Activated CD8-positive, alpha-beta memory T cell treated with anti-CD3 and anti-CD28 coated beads, Interleukin-2, amount 10 ng/mL, durations not matched to agents 7 days and 5 days (primary cell): ENCODE measurements at places on chromosomes 11 and 22. TPM values are rescaled to one million over a fixed set of nuclear protein-coding genes. Genes with fewer than 3 reads are reported as not detected.
A peak's percentile ranks its signal among the peaks of the same experiment; 100 is the strongest.

The LIMK2 gene
- total RNA-seq: 47.3 TPM

The MS4A3 gene
- total RNA-seq: not detected

The CABP7 gene
- total RNA-seq: not detected

The CREBZF gene
- 72.3 TPM for total RNA-seq

The PEX16 gene
- total RNA-seq: 45.9 TPM

The CARD18 gene
- not detected for total RNA-seq

The TRIM51 gene
- total RNA-seq: not detected

The OR52I2 gene
- not detected for total RNA-seq

The CACNA1I gene
- 1.8 TPM for total RNA-seq

The MMP7 gene
- total RNA-seq: not detected

The OSM gene
- total RNA-seq: 122 TPM

The ATL3 gene
- 31.9 TPM for total RNA-seq

The P2RX6 gene
- total RNA-seq: 0.42 TPM

The CD248 gene
- total RNA-seq: 16.8 TPM

DNA sequence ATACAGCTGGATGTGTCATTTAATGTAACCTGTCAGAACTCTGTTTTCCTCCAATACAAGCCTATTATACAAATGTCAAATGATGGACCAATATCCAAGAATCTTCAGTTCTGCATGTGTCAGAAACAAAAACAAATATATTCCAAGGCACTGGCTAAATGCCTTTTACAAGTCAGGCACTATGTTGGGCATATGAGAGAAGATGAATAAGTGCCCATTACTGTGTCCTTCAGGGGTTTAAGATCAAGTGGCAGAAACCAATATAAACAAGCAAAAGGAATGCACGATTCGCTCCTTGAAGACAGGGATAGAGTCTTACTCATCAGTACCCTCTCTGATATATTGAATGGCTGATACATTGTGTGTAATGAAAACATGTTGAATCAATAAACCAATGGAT is 254.4 kb downstream of the TTC28 start:
- H3K4me1 ChIP-seq: no peaks in the 10 kb centered on the region
- H3K27me3 ChIP-seq: peaks cover 15% of the 10 kb centered on the region
- H3K36me3 ChIP-seq: no peaks in the 10 kb centered on the region
- no peak overlapping the region for H3K4me3 ChIP-seq

DNA sequence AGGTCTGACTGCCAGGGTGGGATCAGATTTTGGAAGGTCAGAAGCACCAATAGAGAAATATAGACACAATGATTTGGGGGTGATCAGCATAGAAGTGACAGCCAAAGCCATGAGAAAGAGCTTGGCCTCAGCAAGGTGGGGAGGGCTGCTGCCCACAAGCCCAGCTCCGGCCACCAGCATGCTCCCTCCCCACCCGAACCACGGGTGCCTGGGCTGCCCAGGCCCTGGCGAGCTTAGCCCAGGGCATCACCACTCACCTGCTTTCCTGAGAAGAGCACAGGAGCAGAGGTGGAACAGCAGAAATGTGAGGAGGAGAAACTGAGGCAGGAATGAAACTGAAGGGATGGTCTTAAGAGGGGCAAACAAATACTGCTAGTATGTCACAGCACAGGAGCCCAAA is 48.8 kb downstream of the LRFN4 start:
- H3K4me1 ChIP-seq: no peaks in the 10 kb centered on the region
- no peaks in the 10 kb centered on the region for H3K27me3 ChIP-seq
- no peaks in the 10 kb centered on the region for H3K36me3 ChIP-seq
- H3K4me3 ChIP-seq: no peak overlapping the region
- DNase-seq: no peak
- no peak overlapping the region for H3K27ac ChIP-seq

GRCh38 chr22:50581031-50581949 is 1.4 kb downstream of the CHKB start:
- H3K27ac ChIP-seq: peak overlapping the region; percentile 86
- DNase-seq: no peak
- peaks cover 15% of the 10 kb centered on the region for H3K36me3 ChIP-seq
- H3K4me3 ChIP-seq: peak overlapping the region; percentile 89
- no peaks in the 10 kb centered on the region for H3K27me3 ChIP-seq

GRCh38 chr22:46143491-46144147 is 6.7 kb upstream of the PPARA start:
- peaks cover 27% of the 10 kb centered on the region for H3K27me3 ChIP-seq
- no peaks in the 10 kb centered on the region for H3K36me3 ChIP-seq
- DNase-seq: no peak
- no peak overlapping the region for H3K4me3 ChIP-seq
- H3K27ac ChIP-seq: no peak overlapping the region
- peaks cover 5% of the 10 kb centered on the region for H3K4me1 ChIP-seq

GRCh38 chr22:40385036-40385782 is 14.8 kb downstream of the SGSM3 start:
- H3K4me1 ChIP-seq: peaks cover 25% of the 10 kb centered on the region
- peak; percentile 50 for DNase-seq
- H3K27me3 ChIP-seq: no peaks in the 10 kb centered on the region
- peak overlapping the region; percentile 74 for H3K4me3 ChIP-seq
- peak overlapping the region; percentile 88 for H3K27ac ChIP-seq

DNA sequence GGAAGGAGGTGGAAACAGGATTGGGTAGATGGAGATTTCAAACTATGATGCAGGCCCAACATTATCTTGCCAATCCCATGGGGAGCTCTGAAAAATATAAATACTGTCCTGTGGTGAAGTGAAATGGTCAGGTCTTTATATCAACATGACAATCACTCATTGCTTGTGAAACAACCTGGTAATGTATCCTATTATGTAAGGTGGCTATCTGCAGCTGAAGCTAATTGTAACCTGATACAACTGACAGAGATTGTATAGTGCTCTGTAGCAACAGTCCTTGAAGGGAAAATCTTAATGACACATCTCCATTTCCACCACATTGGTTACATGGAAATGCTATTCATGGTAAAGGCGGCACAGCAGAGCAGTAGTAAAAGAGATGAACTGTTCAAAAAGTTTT is 20.7 kb upstream of the CHORDC1 start:
- H3K36me3 ChIP-seq: no peaks in the 10 kb centered on the region
- no peak for DNase-seq
- no peaks in the 10 kb centered on the region for H3K4me1 ChIP-seq
- no peak overlapping the region for H3K27ac ChIP-seq

DNA sequence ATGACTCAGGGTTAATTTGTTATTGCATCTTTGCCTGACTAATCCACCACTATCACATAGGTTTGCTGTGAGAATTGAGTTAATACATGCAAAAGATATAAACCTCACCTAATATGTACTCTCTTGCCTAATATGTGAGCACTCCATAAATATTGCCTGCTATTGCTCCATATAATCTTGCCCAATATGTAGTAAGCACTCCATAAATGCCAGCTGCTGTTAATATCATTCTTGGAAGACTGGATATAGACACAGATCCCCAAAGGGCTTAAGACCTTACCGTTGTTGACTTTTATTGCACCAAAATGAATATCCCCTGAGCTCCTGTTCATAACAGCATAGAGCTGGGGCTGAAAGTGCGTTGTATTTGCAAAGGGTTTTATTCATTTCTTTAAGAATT is 27.0 kb upstream of the LRRC55 start:
- H3K27ac ChIP-seq: no peak overlapping the region
- H3K4me3 ChIP-seq: no peak overlapping the region
- no peaks in the 10 kb centered on the region for H3K4me1 ChIP-seq
- H3K27me3 ChIP-seq: peaks cover 9% of the 10 kb centered on the region

DNA sequence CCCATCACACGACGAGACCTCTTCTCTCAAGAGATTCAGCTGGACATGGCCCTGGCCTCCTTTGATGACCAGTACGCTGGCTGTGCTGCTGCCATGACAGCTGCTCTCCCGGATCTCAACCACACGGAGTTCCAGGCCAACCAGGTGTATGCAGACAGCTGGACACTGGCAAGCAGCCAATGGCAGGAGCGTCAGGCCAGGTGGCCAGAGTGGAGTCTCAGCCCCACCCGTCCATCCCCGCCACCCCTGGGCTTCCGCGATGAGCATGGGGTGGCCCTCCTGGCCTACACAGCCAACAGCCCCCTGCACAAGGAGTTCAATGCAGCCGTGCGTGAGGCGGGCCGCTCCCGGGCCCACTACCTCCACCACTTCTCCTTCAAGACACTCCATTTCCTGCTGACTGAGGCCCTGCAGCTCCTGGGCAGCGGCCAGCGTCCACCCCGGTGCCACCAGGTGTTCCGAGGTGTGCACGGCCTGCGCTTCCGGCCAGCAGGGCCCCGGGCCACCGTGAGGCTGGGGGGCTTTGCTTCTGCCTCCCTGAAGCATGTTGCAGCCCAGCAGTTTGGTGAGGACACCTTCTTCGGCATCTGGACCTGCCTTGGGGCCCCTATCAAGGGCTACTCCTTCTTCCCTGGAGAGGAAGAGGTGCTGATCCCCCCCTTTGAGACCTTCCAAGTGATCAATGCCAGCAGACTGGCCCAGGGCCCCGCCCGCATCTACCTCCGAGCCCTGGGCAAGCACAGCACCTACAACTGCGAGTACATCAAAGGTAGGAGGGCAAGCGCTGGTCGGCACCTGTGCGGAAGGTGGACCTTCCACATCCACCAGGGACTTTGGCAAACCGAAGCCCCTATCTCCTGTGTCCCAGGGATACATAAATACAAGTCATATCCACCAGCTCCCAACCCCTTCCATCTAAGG is 11.3 kb downstream of the CHRNA10 start:
- H3K27ac ChIP-seq: no peak overlapping the region
- peaks cover 20% of the 10 kb centered on the region for H3K27me3 ChIP-seq
- H3K4me3 ChIP-seq: no peak overlapping the region
- no peaks in the 10 kb centered on the region for H3K4me1 ChIP-seq
- H3K36me3 ChIP-seq: no peaks in the 10 kb centered on the region
- DNase-seq: no peak

DNA sequence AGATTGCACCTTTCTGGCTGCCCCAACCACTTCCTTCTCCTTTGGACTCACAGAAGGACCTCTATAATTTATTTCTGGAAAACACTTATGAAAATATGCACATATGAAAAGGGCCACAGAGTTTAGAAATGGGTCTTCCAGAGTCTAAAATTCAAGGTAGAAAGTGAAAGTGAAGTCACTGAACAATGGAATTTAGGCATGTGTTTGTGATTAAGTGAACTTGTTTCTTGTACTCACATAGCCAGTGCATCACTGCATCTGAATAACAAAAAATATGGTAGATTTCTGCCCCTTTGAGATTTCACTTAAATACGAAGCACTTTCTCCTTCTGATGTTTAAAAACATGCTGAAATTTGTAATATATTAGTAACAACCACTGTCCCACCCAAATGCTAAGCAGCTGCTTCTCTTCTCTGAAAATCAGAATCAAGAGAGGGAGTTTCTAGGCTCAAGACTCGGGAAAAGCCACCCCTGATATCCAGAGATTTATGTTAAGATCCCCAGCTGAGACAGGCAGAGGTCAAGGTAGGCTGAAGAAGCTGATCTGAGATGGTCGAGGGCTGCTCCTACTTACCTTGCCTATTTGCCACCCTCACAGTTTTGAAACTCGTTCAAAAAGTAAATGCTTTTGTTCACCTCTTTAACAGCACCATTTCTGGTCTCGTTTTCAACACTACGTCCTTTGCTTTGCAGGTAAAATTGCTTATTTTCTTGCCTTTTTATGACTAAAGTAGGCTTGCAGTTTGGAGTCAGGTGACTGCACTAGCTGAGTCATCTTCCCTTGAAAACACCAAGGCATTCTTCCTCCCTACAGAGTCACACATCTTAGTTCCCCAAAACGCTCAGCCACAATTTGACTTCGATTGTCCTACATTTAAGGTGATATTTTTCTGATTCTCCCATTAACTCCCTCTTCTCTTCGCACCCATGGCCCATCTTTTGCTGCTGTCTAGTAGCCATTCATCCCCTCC is at the start of gene XKR3:
Gene XKR3, minus strand, starts transcription at position 696 of the 972 bp plus-strand sequence. CDS start 17,338 bp downstream, outside the sequence.
- no peaks in the 10 kb centered on the region for H3K36me3 ChIP-seq
- peaks cover 16% of the 10 kb centered on the region for H3K4me1 ChIP-seq
- peak within 1 kb of the TSS; percentile 37 for H3K27ac ChIP-seq
- H3K27me3 ChIP-seq: peaks cover 7% of the 10 kb centered on the region
- DNase-seq: no peak

GRCh38 chr11:78961937-78962701 is 387.5 kb upstream of the NARS2 start:
- H3K4me3 ChIP-seq: no peak overlapping the region
- H3K27ac ChIP-seq: no peak overlapping the region
- no peaks in the 10 kb centered on the region for H3K36me3 ChIP-seq
- no peak for DNase-seq
- peaks cover 34% of the 10 kb centered on the region for H3K27me3 ChIP-seq

GRCh38 chr11:62909107-62909894 is 11.9 kb downstream of the CHRM1 start:
- peaks cover 22% of the 10 kb centered on the region for H3K27me3 ChIP-seq
- H3K4me3 ChIP-seq: no peak overlapping the region
- H3K4me1 ChIP-seq: peaks cover 16% of the 10 kb centered on the region
- DNase-seq: no peak
- no peaks in the 10 kb centered on the region for H3K36me3 ChIP-seq
- no peak overlapping the region for H3K27ac ChIP-seq

DNA sequence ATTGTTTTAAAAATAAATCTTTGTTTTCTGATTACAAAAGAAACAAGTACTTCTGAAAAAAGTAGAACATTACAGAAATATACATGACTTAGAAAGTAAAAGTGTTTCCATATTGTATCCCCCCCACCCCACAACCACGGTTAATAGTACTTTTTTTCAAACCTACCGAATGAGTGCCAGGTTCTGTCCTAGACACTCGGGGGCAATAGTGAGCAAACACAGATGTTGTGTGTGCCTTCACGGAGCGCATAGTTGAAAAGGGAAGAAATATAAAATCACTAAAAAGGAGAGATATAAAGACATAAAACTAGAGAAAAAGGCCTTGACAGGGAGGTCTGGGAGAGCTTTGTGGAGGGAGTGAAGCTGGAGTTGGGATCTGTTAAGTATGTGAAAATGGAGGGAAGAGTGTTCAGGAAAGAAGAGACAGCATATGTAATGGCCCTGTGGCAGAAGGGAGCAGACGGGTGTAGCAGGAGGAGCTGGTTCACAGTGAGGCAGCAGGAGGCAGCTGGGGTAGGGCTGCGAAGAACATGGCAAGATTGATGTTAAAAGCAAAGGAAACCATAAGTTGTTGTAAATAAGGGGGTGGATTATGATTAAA is 42.1 kb upstream of the ALX4 start:
- no peak for DNase-seq
- H3K4me3 ChIP-seq: no peak overlapping the region
- H3K27me3 ChIP-seq: peaks cover 25% of the 10 kb centered on the region
- no peak overlapping the region for H3K27ac ChIP-seq
- no peaks in the 10 kb centered on the region for H3K4me1 ChIP-seq
- no peaks in the 10 kb centered on the region for H3K36me3 ChIP-seq

- no peak overlapping the region for H3K4me3 ChIP-seq
- no peaks in the 10 kb centered on the region for H3K36me3 ChIP-seq
- peaks cover 10% of the 10 kb centered on the region for H3K27me3 ChIP-seq
- H3K4me1 ChIP-seq: peaks cover 21% of the 10 kb centered on the region
- no peak for DNase-seq
- H3K27ac ChIP-seq: no peak overlapping the region
Observed at GRCh38 chr11:93652161-93652597, 9.3 kb upstream of the CEP295 start.

DNA sequence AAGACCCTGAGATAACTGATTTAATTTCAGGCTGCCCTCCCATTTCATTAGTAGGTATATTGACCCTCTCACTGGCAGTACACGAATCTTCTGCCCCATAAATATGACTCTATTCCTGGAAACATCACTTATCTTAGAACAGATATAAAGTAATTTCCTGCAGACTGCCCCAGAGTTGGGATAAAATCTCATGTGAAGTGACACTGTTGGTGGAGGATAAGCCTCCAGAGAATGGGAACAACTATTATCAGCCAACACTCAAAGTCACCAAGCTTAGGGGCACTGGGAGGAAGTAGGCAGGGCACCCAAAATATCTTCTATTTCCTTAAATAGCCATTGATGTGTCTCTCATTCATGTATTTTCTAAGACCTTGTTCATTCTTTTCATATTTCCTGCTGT is 8.2 kb downstream of the OR51B5 start:
- H3K4me1 ChIP-seq: no peaks in the 10 kb centered on the region
- H3K27ac ChIP-seq: no peak overlapping the region
- no peak overlapping the region for H3K4me3 ChIP-seq
- no peaks in the 10 kb centered on the region for H3K36me3 ChIP-seq
- H3K27me3 ChIP-seq: no peaks in the 10 kb centered on the region
- no peak for DNase-seq
